ENCODE measurements at places on chromosomes 1 and 21.
A peak's percentile ranks its signal among the peaks of the same experiment; 100 is the strongest.

DNA sequence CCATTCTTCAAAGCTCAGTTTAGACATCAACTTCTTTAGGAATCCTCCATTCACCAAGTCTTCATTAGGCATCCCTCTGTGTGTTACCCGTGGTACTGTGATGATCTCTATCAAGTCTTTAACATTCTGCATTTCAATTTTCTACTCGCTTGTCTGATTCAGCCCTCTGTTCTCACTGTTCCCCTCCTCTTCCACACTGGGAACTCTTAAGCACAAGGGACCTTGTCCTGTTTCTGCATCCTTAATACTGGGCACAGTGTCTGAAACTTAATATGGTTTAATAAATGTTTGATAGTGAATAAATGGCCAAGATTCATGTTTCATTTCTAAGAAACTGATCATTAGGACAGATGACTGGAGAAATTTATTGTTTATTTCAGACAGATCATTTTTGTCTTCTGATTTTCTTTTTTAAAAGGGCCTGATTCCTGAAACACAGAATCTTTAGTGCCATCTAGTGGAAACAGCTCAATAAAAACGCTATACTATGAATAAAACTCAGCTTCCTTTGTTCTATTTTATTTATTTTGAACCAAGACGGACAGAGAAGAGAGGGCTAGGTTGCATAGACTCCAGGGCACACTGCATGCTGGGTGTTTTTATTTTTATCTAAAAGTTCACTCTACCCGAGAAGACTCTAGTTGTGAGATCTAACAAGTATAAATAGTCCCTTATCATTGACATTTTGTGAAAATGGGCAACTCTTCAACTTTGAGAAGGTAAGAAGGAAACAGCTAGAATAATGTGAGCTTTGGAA is 7.0 kb upstream of the TRIM45 start:
- DNase-seq = peak; percentile 29

GRCh38 chr1:154549202-154549770 is 9.2 kb downstream of the UBE2Q1 start:
- DNase-seq = no peak

- peak; percentile 68 for DNase-seq
These were observed 49.7 kb downstream of the SIPA1L2 start for GRCh38 chr1:232579958-232580941.

DNA sequence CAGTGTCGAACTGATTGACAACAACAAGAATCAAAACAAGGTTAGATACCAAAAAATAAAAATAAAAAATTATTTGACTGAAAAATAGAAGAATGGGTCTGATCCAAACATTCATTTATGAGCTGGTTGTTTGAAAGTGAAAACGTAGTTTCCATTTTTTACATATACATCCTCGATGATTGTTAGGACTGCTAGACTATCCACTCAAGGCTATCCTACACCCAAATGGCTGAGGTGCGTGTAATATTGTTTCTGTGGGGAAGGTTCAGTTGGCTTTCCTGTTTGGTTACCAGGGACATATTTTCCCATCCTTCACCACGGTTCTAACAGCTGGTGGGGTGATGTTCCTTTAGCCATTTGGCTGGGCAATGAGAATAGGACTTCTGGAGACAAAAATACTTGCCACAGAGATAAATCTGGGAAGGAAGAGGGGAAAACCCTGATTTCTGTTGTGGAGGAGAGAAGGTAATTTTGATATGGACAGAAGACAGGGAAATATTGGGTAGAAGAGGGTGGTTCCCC is 66.3 kb downstream of the MAP3K7CL start:
- no peak for DNase-seq

GRCh38 chr1:106793651-106794050 is 262.8 kb upstream of the PRMT6 start:
- DNase-seq = no peak

- DNase-seq = no peak
These were observed 97.9 kb downstream of the CSMD2 start for GRCh38 chr1:34066981-34067603.

- DNase-seq = no peak
These were observed 695.3 kb downstream of the PTPRU start for GRCh38 chr1:29931477-29932175.

- no peak for DNase-seq
These were observed 5.9 kb upstream of the CDC20 start for GRCh38 chr1:43352881-43353280.

- DNase-seq = no peak
These were observed 5.4 kb upstream of the NBPF1 start for GRCh38 chr1:16618719-16619118.

DNA sequence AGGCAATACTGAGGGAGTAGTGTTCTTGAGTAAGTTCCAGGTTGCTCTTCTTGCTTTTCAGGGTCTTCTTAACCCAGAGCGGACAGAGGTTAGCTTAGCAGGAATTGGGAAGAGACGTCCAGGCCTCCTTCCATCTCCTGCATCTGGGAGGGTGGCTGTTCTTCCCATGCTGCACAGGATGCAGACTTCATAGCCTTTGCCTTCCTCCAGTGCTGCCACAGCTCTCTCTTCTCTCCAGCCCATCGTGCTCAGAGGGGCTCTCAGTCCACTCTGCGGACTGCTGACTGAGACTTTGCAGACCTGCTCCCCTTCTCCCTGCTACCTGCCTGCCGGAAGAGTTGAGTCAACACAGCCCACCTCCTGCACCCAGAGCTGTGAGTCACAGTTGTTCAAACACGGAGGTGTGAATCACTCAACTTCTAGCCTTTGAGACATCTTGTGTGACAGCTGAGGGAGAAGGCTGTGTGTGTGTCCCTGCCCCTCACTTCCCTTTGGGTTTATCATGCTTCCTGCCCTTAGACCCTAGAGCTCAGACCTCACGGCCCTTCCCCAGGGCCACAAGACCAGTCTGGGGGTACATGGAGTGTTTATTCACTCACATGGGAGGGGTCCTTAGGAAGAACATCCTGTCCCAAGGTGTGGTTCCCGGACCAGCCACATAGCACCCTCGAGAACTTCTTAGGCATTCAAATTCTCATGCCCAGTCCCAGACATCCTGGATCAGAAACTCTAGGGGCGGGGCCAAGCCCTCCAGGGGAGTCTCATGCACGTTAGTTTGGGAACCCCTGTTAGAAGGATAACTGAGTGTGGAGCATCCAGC is 158.3 kb upstream of the CACNA1E start:
- peak; percentile 52 for DNase-seq

DNA sequence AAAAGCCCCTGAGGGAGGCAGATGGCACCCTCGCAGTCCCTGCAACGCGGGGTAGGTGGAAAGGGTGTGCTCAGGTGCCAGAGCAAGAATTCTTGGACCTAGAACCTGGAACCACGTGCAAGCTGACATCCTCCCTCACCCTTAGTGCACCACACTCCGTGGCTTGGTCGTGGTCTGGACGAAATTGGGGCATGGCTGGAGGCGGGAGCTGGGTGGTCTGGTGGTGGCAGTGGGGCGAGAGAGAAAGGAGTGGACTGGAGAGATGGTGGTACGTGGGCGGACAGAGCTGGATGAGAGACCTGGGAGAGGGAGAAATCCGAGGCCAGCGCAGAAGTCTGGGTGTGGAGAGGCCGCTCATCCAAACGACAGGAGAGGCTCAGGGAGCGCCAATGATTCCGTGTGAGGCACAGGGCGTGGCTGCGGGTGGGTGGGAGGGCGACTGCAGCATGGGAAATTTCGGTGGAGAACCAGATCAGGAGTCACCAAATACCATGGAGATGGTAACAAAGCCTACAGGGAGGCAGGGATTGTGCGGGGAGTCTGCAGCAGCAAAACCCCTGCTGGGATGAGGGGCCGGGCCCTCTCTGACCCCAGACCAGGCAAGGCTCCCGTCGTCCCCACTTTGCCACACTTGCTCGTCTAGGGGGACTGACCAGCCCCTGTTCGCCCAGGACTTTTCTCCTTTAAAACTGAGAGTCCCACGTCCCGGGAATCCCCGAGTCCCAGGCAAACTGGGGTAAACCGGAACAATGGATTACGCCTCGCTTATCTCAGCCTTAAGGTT is 31.9 kb downstream of the CDCP2 start:
- no peak for DNase-seq

GRCh38 chr1:6149597-6149996 is 30.5 kb downstream of the CHD5 start:
- no peak for DNase-seq

DNA sequence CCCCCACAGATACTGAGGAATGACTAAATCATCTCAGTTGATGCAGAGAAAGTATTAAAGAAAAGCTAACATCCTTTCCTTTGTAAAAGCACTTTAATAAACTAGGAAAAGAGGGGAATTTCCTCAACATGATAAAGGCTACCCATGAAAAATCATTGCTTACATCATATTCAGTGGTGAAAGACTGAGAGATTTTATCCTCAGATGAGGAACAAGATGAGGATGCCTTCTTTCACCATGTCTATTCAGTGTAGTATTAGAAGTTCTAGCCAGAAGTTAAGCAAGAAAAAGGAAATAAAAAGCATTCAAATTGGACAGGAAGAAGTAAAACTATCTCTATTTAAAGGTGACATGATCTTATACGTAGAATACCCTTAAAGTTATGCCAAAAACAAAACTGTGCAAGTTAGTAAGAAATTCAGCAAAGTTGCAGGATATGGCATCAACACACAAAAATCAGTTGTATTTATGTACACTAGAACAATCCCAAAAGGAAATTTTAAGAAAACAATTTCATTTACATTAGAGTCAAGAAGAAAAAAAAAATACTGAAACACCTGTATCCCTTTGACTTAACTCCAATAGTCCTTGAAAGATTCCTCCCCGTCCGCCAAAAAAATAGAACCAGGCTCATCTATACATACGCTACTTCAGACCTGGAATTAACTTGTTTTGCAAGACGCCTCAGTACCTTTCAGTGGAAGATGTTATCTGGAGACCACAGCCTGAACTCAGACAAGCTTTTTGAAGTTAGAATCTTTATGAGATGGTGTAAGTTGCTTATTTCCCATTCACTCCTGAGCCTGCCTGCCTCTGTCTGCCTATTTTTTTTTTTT is 17.5 kb downstream of the ZMYM4 start:
- no peak for DNase-seq

GRCh38 chr1:59815892-59816291 is 1.1 kb downstream of the HOOK1 start:
- no peak for DNase-seq

DNA sequence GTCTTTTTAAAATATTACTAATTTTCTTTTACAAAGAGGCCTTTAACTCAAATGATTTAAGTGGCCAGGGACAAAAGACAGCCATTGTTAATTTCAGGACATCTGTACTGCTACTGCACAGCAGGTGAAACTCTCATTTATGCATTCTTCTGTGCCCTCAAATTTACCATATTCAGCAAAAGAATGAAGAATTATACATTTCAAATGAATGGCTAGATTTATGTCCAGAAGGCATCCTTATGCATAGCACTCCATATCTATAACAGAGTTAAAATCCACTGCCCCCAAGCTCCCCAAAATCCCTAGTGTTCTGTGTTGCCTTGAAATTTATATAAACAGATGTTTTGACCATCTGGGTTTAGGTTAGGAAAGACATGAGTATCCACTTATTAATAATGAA is 202.6 kb downstream of the DNM3 start:
- DNase-seq = no peak

GRCh38 chr1:45177452-45177851 is 29.0 kb downstream of the ZSWIM5 start:
- DNase-seq = no peak

DNA sequence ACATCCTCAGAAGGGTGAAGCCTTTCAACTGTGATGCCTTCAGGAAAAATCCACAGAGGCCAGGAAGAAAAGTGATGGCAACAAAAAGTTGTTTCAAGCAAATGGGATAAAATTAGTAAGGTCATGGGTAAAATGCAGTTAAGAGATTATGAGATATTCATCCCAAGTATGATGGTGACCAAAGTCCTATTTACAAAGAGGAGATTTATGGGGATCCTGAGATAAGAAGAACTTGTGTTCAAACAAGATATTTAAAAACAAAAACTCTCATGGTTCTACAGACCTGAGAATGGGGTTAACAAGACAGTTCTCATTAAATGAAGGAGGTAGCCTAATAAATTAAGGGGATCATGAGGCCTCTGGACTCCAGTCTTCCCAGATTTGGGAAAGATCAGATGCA is 184.4 kb downstream of the FCRL5 start:
- no peak for DNase-seq

Data from activated CD4-positive, alpha-beta T cell treated with anti-CD3 and anti-CD28 coated beads, Interleukin-10, Interleukin-2, amounts not matched to agents 100 ng/mL and 50 ng/mL, durations not matched to agents 16 hours and 8 hours (primary cell).